Sigmoid colon (tissue), 7 donors: ENCODE measurements at places on chromosomes 3 and 15. TPM values are rescaled to one million over a fixed set of nuclear protein-coding genes. Genes with fewer than 3 reads are reported as not detected.

DNA sequence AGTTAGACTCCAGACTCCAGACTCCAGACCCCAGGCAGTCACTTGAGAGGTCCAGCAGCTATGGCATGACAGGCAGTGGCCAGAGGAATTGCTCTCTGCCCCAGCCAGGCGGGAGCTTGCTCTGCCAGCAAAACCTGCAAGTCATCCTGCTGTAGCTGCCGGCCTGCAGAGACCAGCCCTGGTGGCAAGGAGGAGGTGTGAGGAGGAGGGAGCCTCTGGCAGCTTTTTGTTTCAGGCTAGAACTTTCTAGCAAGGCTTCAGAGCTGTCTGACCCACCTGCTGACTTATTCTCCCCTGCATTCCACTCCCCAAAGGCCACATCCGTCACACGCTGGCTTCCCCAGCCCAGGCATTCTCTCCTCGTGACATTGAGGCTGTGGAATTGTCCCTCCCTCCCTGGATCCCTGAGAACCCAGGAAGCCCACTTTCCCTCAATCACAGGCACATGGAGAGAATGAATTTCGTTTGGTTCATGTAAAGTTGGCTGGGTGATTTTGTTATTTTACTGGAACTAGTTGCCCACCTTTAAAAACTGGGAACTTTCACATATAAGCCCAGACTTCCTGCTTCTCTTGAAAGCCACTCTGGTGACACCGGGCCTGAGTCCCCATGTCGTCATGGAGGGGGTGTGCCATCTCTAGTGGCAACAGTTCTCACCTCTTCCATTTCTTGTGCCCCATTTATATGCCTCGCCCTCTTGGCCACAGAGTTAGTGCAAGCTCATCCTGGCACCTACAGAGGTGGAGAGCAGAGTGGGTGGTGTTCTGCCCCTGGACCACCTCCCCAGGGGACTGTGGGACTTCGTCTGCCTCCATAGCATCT lies 82.7 kb downstream of the ABHD5 start:
- peaks cover 27% of the 10 kb centered on the region for H3K4me1 ChIP-seq
- peak overlapping the region; percentile 46 for H3K27ac ChIP-seq
- no peak overlapping the region for H3K4me3 ChIP-seq
- H3K27me3 ChIP-seq: no peaks in the 10 kb centered on the region

- H3K4me1 ChIP-seq: no peaks in the 10 kb centered on the region
- no peak overlapping the region for H3K27ac ChIP-seq
- no peak for DNase-seq
- no peak overlapping the region for H3K4me3 ChIP-seq
Measured at GRCh38 chr3:170442947-170443346, 24.3 kb downstream of the CLDN11 start.

Gene PLIN1
- total RNA-seq: 1.8 TPM

Gene TLR9
- total RNA-seq: 0.54 TPM

Gene RFX7
- 7.7 TPM for total RNA-seq

Gene FBXW12
- total RNA-seq: not detected
